ENCODE measurements at places on chromosomes 1 and 21. TPM values are rescaled to one million over a fixed set of nuclear protein-coding genes. Genes with fewer than 3 reads are reported as not detected.

The SCAF4 gene
- 17.4 TPM for total RNA-seq

The CD1E gene
- total RNA-seq = 1.2 TPM

DNA sequence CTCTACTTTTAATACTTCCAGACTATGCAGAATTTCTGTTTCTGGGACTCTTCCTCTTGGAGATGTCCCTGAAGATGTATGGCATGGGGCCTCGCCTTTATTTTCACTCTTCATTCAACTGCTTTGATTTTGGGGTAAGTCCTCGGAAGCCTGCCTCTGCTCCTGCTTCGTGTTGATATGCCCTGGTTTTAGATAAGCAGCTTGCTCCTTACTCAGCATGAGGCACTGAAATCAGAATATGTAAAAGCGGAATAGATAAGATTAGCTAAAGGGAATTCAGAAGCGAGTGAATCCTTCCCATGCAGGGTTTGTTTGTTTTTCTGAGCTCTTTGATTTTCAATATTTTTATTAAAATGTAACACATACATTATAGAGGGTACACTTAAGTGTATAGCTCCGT is 234.7 kb downstream of the CACNA1E start:
- no peak for DNase-seq

The MKNK1 gene
- total RNA-seq = 51.5 TPM

The GRIK3 gene
- total RNA-seq = 4.6 TPM

DNA sequence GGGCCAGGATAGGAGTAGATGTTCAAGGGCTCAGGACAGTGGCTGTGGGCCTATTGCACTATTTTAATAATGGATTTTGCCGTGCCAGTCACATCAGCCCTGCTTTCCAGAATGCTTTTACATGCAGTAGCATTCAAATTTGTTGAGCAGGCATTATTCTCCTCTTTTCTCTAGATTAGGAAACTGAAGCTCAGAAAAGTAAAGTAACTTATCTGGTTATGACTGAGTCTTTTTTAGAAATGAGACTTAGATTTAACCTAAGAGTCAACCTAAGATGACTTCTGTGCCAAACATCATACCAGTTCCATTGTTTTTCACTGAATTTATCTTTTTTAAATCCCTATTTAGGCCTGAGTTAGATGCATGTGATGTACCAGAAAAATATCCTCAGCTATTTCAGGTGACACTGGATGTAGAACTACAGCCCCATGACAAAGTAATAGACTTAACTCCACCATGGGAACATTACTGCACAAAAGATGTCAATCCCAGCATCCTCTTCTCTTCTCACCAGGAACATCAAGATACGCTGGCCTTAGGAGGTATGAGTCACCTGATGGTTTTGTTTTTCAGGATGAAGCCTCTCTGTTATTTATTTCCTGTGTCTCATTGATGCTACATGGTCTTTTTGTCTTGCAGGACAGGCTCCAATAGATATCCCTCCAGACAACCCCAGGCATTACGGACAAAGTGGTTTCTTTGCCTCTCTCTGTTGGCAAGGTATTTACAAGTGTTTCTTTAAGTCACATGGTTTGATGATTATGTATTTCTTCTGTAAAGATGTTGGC is 31.4 kb upstream of the LEPR start:
- DNase-seq = no peak
